A549 treated with CORT108297 at 1 μM for 4 hours (cell line): ENCODE measurements at places on chromosomes 7 and 10. TPM values are rescaled to one million over a fixed set of nuclear protein-coding genes. Genes with fewer than 3 reads are reported as not detected.

Gene CYP2C19
- total RNA-seq = not detected in 5 replicates

Gene PHKG1
- 0.31 to 0.83 TPM (median 0.65 TPM) in 5 replicates for total RNA-seq

Gene ANKRD2
- 3.6 to 6.0 TPM (median 4.7 TPM) in 5 replicates for total RNA-seq

Gene ATOH7
- 0.12 to 0.34 TPM (median 0.28 TPM) in 5 replicates for total RNA-seq

Gene ATG9B
- total RNA-seq = 0.16 to 0.73 TPM (median 0.55 TPM) in 5 replicates

Gene MACC1
- total RNA-seq = not detected in 5 replicates

Gene TMEM248
- total RNA-seq = 80.8 to 94.3 TPM (median 88.3 TPM) in 5 replicates
